ENCODE measurements at places on chromosomes 6 and 20.

- DNase-seq, result no peak
Measured at GRCh38 chr20:19952392-19952791, 64.8 kb upstream of the NAA20 start.

- no peak for DNase-seq
Measured at GRCh38 chr6:22471746-22472145, 97.6 kb upstream of the HDGFL1 start.

DNA sequence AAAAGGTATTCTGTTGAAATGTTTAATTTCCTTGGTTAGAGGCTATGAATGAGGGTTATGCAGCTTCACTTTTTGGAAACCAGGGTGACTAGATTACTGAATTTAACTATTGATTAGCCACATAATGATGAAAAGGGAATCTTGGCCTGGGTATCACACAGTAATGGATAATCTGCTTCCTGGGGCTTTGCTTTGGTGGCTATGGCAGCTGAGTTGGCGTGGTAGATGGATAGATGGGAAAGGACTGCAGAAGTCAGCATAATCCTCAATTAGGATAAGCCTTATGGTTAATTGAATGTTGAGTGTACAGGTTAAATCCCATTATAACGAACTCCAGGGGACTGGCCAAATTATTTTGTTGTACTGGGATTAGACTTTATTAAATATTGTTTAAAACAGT lies 5.2 kb downstream of the NCOA3 start:
- no peak for DNase-seq

DNA sequence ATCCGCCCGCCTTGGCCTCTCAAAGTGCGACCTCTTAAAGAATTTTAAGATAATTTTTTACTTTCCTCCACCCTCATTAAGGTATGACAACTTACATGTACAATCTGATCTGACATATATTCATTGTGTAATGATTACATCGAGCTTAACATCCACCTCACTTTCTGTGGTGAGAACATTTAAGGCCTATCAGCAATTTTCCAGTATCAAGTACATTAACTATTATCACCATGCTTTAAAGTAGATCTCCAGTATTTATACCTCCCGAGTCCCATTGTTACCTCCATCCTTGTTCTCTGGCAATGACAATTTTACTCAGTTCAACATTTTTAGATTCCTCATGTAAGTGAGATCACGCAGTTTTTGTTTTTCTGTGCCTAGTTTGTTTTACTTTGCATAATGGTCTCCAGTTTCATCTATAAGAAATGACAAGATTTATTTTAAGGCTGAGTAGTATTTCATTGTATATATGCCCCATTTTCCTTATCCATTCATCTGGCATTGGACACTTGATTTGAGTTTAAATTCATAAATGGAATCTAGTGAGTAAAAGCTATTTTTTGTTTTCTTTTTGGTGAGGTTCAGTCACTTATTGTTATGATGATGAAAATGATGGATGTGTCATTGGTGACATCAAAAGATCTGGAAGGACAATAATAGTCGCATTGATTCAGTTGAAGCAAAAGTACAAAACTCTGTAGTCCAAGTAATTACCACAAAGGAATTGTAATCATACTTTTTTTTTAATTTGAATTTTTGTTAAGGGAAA lies 87.0 kb downstream of the OR2B2 start:
- peak; percentile 52 for DNase-seq

- no peak for DNase-seq
Measured at GRCh38 chr6:14390805-14391204, 273.2 kb downstream of the CD83 start.

- no peak for DNase-seq
Measured at GRCh38 chr6:38591439-38591838, 48.3 kb downstream of the BTBD9 start.

DNA sequence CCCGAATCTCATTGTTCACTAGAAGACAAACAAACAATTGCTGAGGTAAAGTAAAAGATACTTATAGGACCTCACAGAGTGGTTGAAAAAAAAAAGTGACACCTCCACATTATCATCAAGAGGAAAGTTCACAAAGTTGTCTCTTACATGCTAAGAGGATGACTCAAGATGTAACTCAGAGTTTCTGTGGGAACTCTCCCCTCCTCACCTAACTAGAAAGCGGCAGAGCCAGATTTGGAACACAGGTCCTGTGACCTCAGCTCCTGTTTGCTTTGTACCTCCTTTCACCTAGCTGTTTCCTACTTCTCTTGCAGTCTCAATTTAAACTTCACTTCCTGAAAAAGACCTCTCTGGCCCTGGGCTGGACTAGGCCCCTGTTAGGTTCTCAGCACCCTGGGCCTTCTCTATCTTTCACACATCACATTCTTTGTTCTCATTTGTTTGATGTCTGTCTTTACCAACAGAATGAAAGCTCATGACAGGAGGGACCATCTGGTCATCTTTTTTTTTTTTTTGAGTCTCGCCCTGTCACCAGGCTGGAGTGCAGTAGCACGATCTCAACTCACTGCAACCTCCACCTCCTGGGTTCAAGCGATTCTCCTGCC lies 60.8 kb downstream of the CD24 start:
- no peak for DNase-seq

- peak; percentile 89 for DNase-seq
Measured at GRCh38 chr6:70411542-70412251, 1.6 kb upstream of the FAM135A start.

DNA sequence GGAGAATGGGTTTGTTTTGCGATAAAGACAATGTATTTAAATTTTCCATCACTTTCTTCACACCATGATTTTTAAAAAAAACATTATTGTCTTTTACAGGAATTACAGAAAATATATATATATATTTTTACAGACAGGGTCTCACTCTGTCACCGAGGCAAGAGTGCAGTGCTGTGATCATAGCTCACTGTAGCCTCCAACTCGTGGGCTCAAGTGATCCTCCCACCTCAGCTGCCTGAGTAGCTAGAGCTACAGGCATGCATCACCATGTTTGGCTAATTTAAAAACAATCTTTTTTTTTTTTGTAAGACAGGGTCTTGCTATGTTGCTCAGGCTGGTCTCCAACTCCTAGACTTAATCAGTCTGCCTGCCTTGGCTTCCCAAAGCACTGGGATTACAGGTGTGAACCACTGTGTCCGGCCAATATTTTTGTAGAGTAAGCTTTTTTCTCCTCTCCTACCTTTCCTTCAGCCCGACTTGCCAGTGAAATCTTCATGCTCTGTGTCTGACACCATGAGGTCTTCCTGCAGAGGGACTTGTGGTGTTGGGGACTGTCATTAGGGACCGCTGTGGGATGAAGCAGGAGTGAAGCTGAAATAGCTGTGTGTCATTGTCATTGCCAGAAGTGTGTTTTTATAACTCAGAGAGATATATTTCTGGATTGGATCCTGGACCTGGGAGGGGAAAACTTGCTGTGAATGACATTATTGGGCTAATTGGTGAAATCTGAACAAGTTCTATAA lies 13.2 kb downstream of the DSP start:
- DNase-seq, result no peak

DNA sequence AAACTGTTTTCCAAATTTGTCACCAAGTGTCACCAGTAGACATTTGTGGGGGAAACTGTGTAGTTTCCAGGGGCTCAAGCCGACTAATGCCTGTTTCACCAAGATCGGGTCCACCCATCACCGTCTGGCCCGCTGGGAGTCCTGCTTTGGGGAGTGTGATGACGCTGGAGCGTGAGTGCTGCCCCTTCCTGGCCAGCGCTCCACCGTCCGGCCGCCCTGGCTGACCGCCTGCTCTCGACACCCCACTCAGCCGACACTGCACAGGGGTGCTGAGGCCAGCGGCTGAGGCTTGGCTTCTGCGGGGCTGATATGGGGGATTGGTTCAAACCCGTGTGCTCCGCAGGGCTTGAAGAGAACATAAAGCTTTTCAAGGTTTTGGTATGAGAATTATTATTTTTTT lies 160.1 kb downstream of the SMOC2 start:
- DNase-seq, result no peak

- DNase-seq, result no peak
Measured at GRCh38 chr20:16293590-16293989, 279.7 kb downstream of the KIF16B start.

DNA sequence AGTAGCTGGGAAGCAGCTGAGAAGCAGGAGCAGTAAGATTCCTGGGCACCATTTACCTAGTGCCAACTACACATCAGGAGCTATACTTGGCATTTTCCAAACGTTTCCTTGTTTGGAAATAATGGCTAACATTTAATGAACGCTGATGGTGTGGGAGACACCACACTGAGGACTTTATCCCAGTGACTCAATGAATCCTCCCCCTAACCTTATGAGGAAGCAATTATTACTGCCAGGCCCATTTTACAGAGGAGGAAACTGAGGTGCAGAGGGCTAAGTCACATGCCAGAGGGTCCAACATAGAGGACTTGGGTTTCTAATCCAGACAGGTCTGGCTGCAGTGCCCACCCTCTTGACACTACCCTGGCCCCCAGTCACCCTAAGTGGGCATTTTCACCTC lies 6.1 kb downstream of the PTGIS start:
- peak; percentile 17 for DNase-seq

DNA sequence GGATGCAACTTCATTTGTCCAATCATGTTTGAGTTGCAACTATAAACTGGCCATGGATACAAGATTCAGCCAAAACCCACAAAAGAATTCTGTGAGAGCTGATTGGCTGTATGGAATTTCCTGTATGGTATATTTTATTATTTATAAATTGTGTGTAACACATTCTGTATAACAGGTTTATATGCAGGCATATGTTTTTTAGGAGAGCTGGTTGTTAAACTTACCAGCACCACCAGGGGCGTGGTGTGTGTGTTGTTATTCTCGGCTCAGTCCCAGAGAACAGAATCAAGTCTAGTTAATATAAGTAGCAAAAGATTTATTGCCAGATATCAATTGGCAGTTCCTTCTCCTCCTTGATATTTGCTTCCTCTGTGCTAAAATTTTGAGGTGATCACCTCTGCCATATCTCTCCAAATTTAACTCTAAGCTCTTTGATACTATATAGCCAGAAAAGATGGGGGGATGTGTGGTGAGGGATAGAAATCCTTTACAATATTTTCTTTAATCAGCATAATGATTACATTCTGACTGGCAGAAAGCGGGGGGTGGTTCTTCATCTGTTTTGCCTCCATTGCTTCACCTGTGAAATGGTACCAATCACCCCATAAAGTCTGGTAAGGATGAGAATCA lies 22.9 kb downstream of the CNBD2 start:
- DNase-seq, result peak; percentile 31

GRCh38 chr20:46071573-46071972 lies 18.2 kb downstream of the NCOA5 start:
- DNase-seq, result no peak

- no peak for DNase-seq
Measured at GRCh38 chr20:17377231-17377630, 150.4 kb downstream of the PCSK2 start.

DNA sequence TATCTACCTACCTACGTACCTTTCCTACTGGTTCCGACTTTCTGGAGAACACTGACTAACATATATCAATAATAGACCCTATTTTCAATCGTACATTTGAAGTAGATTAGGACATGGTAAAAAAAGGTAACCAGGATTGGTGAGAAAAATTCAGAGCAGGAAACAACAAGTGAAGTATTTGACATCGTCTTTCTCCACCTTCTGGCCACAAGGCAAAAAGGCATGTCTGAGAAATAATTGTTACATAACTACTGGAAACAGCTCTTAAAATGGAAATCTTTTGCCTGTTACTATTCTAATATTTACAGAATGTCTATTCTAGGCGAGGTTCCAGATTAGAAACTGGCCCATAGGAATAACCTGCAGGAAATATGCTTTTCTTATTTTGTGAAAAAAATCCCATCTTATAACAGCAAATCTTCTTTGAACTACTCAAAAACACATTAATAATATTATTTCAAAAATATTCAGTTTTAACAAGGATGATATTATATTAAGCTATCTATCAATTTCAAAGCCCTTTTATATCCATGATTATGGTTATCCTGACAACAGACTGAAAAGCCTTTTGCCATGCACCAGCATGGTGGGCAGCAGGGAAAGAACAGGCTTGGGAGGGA lies 80.8 kb downstream of the RCAN2 start:
- peak; percentile 55 for DNase-seq

DNA sequence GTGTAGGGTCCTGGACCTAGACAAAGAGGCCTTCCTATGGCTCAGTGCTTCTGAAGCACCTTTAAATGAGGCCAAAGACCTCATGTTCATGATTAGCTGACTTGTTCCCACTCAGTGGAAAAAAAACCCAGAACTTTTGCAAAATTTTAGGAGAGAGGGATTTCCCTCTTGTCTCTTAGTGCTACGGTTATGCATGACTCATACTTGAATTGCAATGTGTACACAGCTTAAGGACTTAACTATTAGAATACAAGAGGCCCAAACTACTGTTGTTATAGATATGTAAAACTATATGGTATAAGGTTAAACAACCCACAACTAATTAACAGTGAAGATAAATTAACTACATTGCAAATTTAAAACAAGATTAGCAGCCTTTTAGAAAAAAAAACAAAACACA lies 32.3 kb upstream of the HLA-A start:
- no peak for DNase-seq

DNA sequence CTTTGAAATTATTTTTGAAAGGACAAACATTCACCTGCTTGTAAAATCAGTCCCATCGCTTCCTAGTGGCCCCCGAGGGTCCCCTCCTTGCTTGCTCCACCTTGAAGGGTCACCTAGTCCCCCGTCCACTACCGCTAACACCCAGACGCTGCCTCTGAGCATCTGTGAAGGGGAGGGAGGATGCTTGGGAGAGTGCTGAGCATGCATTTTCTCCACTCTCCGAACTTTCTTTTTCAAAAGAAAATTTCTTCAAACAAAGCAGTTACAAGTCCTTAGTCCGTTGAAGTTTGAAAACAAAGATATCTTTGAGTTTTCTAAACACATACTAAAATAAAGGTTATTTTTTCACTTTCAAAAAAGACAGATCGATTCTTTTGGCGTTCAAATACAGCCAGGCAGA lies 224.3 kb upstream of the ARID1B start:
- no peak for DNase-seq

DNA sequence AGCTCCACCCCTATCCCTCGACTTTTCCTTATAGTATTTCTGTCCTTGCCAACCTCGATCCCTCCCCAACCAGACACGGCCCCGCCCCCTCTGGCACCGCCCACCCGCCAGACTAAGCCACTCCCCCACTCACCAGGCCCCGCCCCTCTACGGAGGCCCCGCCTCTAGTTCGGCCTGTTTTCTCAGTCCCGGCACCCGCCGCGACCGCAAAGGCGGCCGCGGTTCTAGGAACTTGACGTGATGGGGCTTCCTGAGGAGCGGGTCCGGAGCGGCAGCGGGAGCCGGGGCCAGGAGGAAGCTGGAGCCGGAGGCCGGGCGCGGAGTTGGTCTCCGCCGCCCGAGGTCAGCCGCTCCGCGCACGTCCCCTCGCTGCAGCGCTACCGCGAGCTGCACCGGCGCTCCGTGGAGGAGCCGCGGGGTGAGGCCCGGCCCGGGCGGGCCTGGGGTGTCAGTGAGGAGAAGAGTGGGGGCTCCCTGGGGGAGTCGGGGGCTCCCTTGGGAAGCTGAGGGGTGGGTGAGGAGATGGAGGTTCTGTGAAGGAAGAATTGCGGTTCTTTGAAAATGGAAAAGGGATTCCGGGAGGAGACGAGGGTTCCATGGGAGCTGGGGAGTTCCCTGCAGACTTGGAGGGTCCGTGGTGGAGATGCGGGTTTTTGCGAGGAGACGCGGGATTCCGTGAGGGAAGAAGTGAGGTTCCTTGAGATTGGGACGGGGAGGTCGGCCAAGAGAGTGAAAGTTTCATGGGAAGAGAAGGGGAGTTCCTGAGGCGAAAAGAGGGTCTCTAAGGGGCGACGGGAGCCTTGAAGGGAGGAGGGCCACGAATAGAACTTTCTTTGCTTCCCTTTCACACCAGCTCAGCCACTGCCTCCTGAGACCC lies at the start of gene ACSS2:
ACSS2 (plus strand) TSS at position 207 of the 877 bp plus-strand sequence; CDS start at position 241, 34 bp downstream.
- DNase-seq, result no peak

GRCh38 chr6:12476484-12476883 lies 186.3 kb downstream of the EDN1 start:
- DNase-seq, result no peak

- peak; percentile 19 for DNase-seq
Measured at GRCh38 chr6:39377539-39377950, 55.0 kb upstream of the KCNK16 start.
